ENCODE measurements at places on chromosomes 2 and 18.

DNA sequence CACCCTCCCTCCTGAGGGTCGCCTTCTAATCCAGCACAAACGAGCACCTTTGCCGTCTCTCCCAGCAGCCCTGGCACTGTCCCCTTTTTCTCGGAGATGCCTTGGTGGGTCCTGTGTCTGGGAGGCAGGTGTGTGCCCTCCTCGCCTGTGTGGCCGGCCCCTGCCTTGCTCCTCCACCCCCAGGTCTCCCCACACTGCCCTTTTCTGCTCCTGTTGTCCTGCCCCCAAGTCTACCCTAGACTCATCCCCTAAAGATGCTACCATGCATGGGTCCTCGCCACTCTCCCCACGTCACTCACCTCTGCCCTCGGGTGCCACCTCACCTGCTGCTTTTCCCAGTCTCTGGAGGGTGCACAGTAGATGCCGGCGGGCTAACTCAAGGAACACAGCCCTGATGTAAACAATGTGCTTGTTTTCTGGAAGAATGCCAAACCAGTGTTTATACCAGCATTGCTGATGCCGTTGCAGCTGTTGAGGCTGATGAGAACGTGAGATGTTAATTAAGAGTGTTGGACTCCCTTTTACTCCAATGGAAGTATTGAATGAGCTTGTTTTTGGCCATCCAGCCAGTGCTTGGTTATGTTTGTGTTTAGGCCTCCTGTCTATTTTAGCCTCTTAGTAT lies 223.1 kb downstream of the AGAP1 start:
- DNase-seq, result no peak

DNA sequence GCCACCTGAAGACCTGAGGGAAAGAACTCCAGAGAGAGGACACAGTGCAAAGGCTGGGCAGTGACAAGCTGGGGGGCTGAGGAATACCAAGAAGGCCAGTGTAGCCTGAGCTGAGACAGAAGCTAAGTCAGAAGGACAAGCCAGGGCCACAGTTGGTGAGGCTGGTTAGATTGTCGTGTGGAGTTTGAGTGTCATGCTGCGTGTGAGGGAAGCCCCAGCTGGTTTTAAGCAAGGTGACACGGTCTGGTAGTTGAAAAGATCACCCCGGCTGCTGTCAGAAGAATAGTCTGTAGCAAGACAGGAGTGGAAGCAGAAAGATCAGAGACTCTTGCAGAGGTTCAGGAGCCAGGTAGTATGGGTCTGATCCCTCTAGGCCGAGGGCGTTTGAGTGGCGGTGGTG lies 50.6 kb upstream of the RMDN2 start:
- no peak for DNase-seq

DNA sequence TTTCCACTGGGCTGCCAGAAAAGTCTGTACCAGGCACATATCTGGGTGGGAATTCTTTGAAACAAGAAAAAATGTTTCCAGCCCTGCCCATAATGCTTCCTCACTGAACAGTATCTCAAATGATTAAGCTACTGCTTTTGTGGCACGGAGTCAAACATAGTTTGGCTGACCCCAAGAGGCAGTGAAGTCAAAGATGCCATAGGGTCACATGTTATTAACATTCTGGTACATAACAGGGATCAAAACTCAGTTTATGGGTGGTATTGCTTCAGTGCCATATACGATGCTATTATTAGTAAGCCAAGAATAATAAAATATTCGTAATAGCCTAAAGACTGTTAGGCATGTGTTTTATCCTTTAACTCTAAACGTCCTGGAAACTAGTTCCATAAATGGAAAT lies 112.4 kb downstream of the FEZ2 start:
- DNase-seq, result no peak

GRCh38 chr2:119879502-119879901 lies 119.8 kb downstream of the PTPN4 start:
- no peak for DNase-seq

DNA sequence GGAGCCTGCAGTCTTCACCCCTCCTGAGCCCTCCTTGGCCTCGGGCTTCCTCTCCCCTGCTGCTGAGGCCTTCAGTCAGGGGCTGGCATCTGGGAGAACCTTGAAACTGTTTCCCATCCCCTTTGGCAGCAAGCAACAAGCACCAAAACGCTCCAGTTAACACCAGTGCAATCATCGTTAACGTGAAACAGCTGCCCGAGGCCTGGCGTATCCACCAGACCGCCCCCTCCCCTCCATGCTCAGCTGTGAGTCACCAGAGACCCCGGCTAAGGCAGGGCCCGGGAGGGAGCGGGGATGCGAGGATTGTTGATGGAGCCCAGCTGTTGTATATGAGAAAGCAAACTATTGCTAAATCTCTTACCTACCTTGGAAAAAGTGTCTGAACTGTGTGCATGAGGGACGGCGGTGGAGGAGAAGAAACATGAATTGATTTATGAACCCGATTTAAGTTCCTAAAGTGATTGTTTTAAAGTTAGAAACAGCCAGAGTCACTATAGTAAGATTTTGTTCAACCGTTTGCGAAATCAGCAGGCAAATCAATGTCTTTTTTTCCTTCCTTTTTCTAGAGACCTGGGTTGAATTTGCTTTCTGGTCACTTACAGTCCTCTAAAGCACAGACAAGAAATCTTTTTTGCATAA lies 5.2 kb downstream of the ZFP36L2 start:
- no peak for DNase-seq

GRCh38 chr2:2571301-2572150 lies 240.5 kb upstream of the MYT1L start:
- no peak for DNase-seq

DNA sequence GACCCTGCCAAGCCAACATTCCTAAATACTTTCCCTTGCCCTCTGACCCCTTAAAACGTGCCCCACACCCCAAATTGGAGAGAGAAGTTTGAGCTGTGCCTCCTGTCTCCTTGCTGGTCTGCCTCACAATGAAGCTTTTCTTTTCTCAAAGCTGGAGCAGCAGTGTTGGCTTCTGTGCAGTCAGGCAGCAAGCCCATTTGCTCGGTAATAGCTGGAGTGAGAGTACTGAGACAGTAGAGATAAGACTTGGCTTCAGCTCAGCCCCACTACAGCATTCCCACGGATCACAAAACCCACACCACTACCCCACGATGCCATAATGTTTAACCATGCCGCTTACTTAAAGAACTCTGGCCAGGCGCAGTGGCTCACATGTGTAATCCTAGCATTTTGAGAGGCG lies 73.0 kb downstream of the NCAPH start:
- no peak for DNase-seq

GRCh38 chr18:76589316-76589715 lies 94.3 kb upstream of the ZNF516 start:
- DNase-seq, result no peak

DNA sequence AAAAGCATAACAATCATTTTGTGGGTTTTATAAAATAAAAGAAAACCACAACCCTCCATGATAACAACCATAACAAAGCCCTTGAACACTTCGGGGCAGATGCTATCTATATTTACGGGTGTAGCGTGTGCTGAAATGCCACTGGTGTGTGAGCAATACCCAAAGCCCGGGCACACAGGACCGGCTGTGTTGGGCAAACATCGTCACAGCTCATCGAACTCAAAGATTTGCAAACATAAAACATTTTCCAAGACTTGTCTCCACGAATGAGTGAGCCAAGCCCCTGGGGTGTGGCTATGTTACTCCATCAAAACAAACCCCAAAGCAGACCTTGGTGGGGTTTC lies 290.2 kb downstream of the LPIN1 start:
- DNase-seq, result no peak

GRCh38 chr2:217477583-217477982 lies 525.2 kb downstream of the TNS1 start:
- DNase-seq, result no peak
